ENCODE measurements at places on chromosomes 16 and 17.

- no peak for DNase-seq
Measured at GRCh38 chr17:68801335-68802247, 153.6 kb downstream of the ABCA8 start.

GRCh38 chr17:12974005-12974531, 43.8 kb downstream of the ELAC2 start:
- DNase-seq: no peak

DNA sequence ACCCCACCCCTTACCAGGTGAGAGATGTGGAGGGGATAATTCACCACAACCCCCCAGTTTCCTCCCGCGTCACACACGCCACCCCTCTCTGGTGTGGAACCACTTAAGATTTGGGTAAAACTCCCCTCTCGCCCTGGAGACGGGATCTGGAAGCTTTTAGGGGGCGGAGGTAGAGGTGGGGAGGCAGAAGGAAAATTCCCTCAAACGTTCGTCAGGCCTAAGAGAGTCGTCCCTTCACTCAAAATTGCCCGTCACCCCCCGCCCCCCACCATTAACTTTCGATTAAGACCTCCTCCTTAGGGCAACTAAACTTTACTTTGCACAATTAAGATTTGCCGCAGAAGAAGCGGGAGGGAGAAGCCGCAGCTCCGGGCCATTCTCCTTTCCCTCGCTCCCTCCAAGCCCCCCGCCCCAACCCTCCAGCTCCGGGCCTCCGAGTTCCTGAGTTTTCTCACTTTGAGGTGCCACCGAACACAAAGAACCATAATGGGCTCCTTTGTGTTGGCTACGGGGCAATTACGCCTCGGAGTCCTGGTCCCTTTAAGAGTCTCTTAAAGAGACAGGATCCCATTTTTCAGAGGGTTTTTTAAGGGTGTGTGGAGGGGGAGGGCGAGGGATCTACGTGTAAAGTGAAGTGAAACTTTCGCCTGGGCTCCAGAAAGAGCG, 985 bp upstream of the FZD2 start:
- peak; percentile 41 for DNase-seq

GRCh38 chr16:54173490-54173889, 113.1 kb downstream of the IRX3 start:
- no peak for DNase-seq

DNA sequence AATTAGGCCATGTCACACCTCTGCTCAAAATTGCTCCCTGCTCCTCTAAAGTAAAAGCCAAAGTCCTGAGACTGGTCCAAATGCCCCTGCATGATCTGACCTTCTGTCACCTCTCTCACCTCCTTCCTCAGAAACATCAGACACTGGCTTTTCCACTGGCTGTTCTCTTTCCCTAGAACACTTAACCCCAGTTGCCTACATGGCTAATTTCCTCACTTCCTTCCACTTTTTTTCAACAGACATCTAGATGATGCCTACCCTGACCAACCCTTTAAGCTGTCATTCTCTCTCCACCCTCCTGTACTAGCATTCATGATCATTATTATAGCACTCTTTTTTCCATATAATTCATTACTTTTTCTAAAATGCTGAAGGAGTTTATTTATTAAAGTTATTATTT, 31.0 kb downstream of the CCT6B start:
- DNase-seq: no peak

GRCh38 chr17:40104594-40105486, 4.5 kb upstream of the NR1D1 start:
- no peak for DNase-seq

DNA sequence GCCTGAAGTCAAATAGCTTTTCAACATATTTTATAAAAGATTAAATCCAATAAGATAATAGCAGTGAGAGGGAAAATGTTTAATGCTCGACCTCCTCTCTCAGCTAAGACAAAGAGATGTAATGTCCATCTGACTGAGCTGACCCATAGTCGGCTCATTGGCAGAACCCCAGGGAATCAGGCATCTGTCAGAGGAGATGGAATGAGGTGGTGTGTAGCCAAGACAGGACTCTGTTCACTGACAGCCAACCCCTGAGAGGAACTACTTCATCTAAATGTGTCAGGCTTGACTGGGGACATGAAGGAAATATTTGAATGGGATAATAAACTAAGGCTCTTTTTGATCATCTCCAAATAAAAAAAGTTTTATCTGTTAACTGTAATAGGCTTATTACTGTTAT, 188.0 kb downstream of the CDH11 start:
- peak; percentile 60 for DNase-seq

Measured in globus pallidus (tissue), 1 donor.